ENCODE measurements at places on chromosomes 6 and 20. TPM values are rescaled to one million over a fixed set of nuclear protein-coding genes. Genes with fewer than 3 reads are reported as not detected.

- peak overlapping the region; percentile 80 for H3K27ac ChIP-seq
- no peak overlapping the region for H3K4me3 ChIP-seq
- peaks cover 7% of the 10 kb centered on the region for H3K4me1 ChIP-seq
- no peak for DNase-seq
Measured at GRCh38 chr20:41330343-41330720, 10.3 kb upstream of the LPIN3 start.

Gene SLC17A3
- total RNA-seq, result 0.36 TPM

Gene C6orf52
- 1.2 TPM for total RNA-seq

- no peak overlapping the region for H3K27ac ChIP-seq
- H3K36me3 ChIP-seq, result no peaks in the 10 kb centered on the region
- no peaks in the 10 kb centered on the region for H3K4me1 ChIP-seq
- DNase-seq, result no peak
- H3K4me3 ChIP-seq, result no peak overlapping the region
Measured at GRCh38 chr20:43477193-43477592, 19.5 kb downstream of the SRSF6 start.

Gene GRIK2
- 6.2 TPM for total RNA-seq

DNA sequence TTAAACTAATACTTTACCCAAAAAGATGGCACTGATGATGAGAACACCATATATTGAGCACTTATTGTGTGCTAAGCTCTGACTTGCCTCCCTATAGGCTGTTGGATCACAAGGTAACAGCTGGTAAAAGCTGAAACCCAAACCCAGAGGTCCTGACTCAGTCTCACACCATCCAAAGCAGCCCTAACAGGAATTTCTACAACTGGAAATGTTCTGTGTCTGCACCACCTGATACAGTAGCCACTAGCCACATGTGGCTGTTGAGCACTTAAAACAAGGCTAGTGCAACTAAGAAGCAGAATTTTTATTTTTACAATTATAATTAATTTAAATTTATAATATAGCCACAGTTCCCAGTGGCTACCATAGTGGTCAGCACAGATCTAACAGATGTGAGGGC, 15.6 kb upstream of the MATN4 start:
- peaks cover 3% of the 10 kb centered on the region for H3K4me1 ChIP-seq
- H3K27ac ChIP-seq, result no peak overlapping the region
- no peak overlapping the region for H3K4me3 ChIP-seq
- no peaks in the 10 kb centered on the region for H3K27me3 ChIP-seq

Gene BLOC1S5
- total RNA-seq, result 21.5 TPM

DNA sequence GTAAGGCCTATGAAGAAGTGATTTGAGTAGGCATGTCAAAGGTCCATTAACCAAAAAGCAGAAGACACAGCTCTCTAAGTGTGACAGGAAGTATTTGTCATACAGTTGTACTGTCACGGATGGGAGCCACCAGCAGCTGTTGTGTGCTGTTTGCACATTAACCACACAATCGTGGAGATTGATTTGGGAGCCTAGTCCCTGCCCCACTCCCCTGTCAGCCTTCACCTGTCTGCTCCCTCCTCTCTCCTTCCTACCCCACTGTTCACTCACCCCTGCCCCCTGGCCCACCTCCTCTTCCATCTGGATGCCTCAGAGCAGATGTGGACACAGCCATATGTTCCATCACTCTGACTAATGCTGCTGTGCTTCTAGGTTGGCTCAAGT, 124.7 kb upstream of the SPACA1 start:
- no peaks in the 10 kb centered on the region for H3K27me3 ChIP-seq
- no peak overlapping the region for H3K27ac ChIP-seq
- DNase-seq, result no peak
- H3K4me1 ChIP-seq, result no peaks in the 10 kb centered on the region

- no peaks in the 10 kb centered on the region for H3K36me3 ChIP-seq
- no peak overlapping the region for H3K4me3 ChIP-seq
- peaks cover 25% of the 10 kb centered on the region for H3K4me1 ChIP-seq
- no peaks in the 10 kb centered on the region for H3K27me3 ChIP-seq
Measured at GRCh38 chr6:143754204-143754603, 76.4 kb downstream of the PHACTR2 start.

DNA sequence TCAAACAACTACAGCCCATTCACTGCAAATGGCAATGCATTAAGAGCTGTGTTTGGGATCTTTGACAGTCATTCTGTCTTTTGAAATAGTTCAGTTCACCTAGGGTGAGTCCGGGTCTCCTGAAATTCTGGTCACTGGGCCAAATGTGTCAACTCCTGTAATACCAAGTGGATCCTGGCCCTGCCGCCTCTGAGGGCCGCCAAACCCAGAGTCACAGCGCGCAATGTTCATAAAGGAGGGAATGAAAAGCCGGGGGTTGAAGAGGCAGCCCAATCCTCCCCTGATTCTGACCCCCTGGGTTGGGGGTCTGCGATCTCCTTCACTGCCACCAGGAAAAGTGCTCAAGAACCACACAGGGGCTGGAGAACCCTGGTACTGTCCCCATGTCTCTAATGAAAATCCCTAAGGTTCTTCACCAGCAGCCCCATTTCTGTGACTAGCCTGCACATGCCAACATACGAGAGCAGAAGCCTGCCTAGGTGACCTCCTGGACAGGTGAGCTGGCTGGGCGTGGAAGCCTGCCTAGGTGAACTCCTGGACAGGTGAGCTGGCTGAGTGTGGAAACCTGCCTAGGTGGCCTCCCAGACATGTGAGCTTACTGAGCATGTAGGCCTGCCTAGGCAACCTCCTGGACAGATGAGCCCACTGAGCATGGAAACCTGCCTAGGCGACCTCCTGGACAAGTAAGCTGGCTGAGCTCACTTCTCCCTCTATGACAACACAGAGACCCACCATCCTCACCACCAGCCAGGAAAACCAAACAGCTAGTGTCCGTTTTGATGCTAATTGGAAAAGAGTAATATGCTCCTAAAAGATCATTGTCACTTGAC, 16.1 kb upstream of the APMAP start:
- H3K36me3 ChIP-seq, result no peaks in the 10 kb centered on the region
- H3K27me3 ChIP-seq, result no peaks in the 10 kb centered on the region
- H3K27ac ChIP-seq, result no peak overlapping the region
- no peak overlapping the region for H3K4me3 ChIP-seq
- no peak for DNase-seq
- no peaks in the 10 kb centered on the region for H3K4me1 ChIP-seq

Gene GABRR1
- not detected for total RNA-seq

- H3K4me3 ChIP-seq, result no peak overlapping the region
- no peaks in the 10 kb centered on the region for H3K4me1 ChIP-seq
- H3K27me3 ChIP-seq, result no peaks in the 10 kb centered on the region
- no peaks in the 10 kb centered on the region for H3K36me3 ChIP-seq
- H3K27ac ChIP-seq, result no peak overlapping the region
Measured at GRCh38 chr6:37588735-37589108, 89.0 kb upstream of the CCDC167 start.

DNA sequence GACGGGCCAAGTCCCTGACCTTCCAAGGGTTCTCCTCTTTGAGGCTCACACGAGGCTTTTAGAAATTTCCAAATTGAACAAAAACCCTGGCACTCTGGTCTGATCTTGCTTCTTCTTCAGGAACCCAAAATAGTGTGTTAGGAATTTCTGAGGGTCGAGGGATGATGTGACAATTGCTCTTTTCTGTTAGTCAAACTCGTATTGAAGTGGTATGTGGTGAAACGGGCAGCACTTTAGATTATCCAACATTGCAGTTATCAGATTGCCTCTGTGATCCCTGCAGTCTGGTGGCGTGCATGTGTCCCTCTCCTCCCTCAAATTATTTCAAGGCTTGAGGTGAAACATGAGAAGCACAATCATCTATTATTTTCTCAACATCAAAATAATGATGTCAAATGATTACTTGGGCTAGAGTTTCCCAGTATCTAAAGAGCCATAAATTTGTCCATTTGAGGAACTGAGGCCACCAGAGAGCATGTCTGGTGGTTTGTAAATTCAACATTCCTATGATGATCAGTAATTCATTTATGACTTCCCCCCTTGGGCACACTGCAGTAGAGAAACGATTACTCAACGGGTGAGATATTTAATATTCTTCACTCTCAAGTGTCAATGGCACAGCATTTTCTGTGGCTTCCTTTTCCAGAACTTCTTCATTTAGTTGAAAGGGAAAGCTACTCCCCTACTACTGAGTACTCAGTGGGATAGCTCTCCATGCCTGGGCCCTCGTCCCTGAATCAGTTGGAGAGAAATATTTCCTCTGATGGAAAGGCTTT, 308.6 kb upstream of the MAP3K7 start:
- H3K4me3 ChIP-seq, result no peak overlapping the region
- no peak for DNase-seq
- H3K27ac ChIP-seq, result no peak overlapping the region
- no peaks in the 10 kb centered on the region for H3K36me3 ChIP-seq
- no peaks in the 10 kb centered on the region for H3K4me1 ChIP-seq

GRCh38 chr20:6693178-6693807, 74.2 kb upstream of the BMP2 start:
- peaks cover 31% of the 10 kb centered on the region for H3K4me1 ChIP-seq
- H3K27me3 ChIP-seq, result no peaks in the 10 kb centered on the region
- no peak overlapping the region for H3K4me3 ChIP-seq
- H3K27ac ChIP-seq, result peak overlapping the region; percentile 89
- H3K36me3 ChIP-seq, result no peaks in the 10 kb centered on the region

- no peaks in the 10 kb centered on the region for H3K36me3 ChIP-seq
- H3K27me3 ChIP-seq, result no peaks in the 10 kb centered on the region
- H3K4me3 ChIP-seq, result no peak overlapping the region
Measured at GRCh38 chr20:57462781-57463180, 62.2 kb downstream of the CTCFL start.

DNA sequence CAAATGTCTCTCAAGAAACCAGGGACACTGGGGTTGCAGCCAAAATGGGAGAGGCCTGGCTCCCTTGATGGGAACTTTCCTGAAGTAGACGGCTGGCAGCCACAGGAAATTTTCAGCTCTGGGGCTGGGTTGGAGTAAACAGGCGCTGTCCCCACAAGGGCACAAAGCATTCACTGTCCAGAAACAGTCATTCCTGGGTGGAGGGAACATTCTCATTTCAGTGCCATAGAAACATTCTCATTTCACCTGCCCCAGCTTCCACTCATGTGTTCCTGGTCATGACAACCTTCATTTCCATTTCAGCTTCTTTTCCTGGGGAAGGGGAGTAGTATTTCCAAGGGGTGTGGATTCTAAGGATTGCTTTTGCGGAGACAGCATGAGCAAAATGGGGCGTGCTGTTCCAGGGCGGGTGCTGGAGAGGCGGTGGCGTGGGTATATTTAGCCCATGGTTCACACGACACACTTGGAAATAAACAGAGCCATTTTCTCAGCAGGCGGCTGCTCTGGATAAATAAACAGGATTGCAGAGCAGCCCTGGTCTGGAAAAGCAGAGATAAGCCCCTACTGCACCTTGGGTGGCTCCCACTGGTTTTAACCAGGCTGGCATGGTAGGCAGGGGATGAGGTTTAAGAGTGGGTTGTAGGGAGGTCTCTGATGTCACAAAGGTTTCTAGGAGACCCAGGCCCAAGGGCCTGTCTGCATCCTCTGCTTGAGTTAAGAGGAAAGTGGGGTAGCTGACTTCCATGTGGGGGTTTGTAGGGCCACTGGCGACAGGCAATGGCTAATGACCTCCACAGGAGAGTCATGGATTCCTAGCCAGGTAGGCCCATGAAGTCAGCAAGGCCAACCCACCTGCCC, 32.9 kb downstream of the COX4I2 start:
- peaks cover 24% of the 10 kb centered on the region for H3K4me1 ChIP-seq
- H3K4me3 ChIP-seq, result no peak overlapping the region
- H3K27me3 ChIP-seq, result no peaks in the 10 kb centered on the region
- no peaks in the 10 kb centered on the region for H3K36me3 ChIP-seq

GRCh38 chr6:170402318-170403040, 95.9 kb downstream of the FAM120B start:
- H3K4me1 ChIP-seq, result no peaks in the 10 kb centered on the region
- no peak overlapping the region for H3K4me3 ChIP-seq
- no peak overlapping the region for H3K27ac ChIP-seq
- no peaks in the 10 kb centered on the region for H3K27me3 ChIP-seq
- no peaks in the 10 kb centered on the region for H3K36me3 ChIP-seq

DNA sequence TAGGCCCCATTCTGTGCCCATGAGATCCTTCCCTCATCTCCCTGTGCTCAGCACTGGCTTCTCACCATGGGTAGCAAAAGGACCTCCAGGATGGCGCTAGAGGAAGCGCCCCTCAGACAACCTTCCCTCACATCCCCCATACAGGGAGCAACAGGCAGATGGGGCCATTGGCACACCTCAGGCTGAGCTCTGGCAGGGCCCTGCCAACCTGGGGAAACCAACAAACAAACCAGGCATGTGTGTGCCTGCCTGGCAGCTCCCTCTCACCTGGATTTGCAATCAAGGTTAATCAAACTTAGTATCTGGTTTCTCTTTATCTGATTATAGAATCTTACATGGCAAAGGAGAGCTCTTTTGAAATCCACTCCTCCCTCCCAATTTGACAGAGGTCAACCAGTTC, 134.9 kb downstream of the SLC23A2 start:
- H3K27ac ChIP-seq, result no peak overlapping the region
- H3K36me3 ChIP-seq, result no peaks in the 10 kb centered on the region
- no peaks in the 10 kb centered on the region for H3K4me1 ChIP-seq
- DNase-seq, result no peak
- no peak overlapping the region for H3K4me3 ChIP-seq
- H3K27me3 ChIP-seq, result no peaks in the 10 kb centered on the region

Gene KHDRBS2
- total RNA-seq, result 12.4 TPM

Gene C20orf141
- total RNA-seq, result not detected

GRCh38 chr6:111973118-111973761, 80.7 kb upstream of the CCN6 start:
- H3K4me3 ChIP-seq, result no peak overlapping the region
- DNase-seq, result peak; percentile 77
- H3K4me1 ChIP-seq, result peaks cover 15% of the 10 kb centered on the region
- peak overlapping the region; percentile 90 for H3K27ac ChIP-seq
- H3K27me3 ChIP-seq, result no peaks in the 10 kb centered on the region

DNA sequence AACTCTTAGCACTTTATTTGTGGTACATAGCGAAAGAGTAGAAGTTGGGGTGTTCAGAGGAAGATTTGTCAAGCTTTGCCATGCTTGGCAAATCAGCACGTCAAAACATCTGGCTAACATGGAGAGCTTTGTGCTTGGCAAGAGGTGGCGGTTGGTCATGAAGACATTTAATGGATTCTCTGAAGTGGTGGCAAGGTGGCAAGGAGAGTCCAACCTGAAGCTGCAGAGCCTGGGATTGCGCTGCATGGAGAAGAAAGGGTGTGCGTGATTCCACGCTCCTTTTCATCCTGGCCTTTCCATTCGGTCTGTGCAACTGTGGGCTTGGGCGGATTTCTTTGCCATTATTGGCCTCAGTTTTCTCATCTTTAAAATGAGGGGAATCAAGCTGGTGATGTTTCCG, 3.1 kb downstream of the PYGB start:
- no peak overlapping the region for H3K4me3 ChIP-seq
- H3K27ac ChIP-seq, result no peak overlapping the region
- no peaks in the 10 kb centered on the region for H3K36me3 ChIP-seq
- H3K27me3 ChIP-seq, result no peaks in the 10 kb centered on the region

GRCh38 chr20:59752704-59753460, 148.5 kb downstream of the PHACTR3 start:
- H3K27ac ChIP-seq, result no peak overlapping the region
- no peaks in the 10 kb centered on the region for H3K4me1 ChIP-seq
- no peak for DNase-seq
- no peaks in the 10 kb centered on the region for H3K36me3 ChIP-seq
- H3K4me3 ChIP-seq, result no peak overlapping the region

- DNase-seq, result no peak
- peaks cover 3% of the 10 kb centered on the region for H3K27me3 ChIP-seq
- H3K36me3 ChIP-seq, result no peaks in the 10 kb centered on the region
Measured at GRCh38 chr6:107118976-107119375, 3.7 kb upstream of the BEND3 start.

Gene BPIFB4
- not detected for total RNA-seq

- no peak overlapping the region for H3K4me3 ChIP-seq
- H3K36me3 ChIP-seq, result no peaks in the 10 kb centered on the region
- H3K27me3 ChIP-seq, result no peaks in the 10 kb centered on the region
- H3K4me1 ChIP-seq, result no peaks in the 10 kb centered on the region
Measured at GRCh38 chr6:56594699-56595098, 48.0 kb downstream of the DST start.

Data from hepatocyte (in vitro differentiated cells).